ENCODE measurements at places on chromosomes 3 and 15. TPM values are rescaled to one million over a fixed set of nuclear protein-coding genes. Genes with fewer than 3 reads are reported as not detected.

- DNase-seq: no peak
- H3K4me1 ChIP-seq: peaks cover 9% of the 10 kb centered on the region
- no peak overlapping the region for H3K4me3 ChIP-seq
Measured at GRCh38 chr3:150275941-150276340, 132.2 kb upstream of the TSC22D2 start.

The RTP4 gene
- total RNA-seq: 3.6 TPM

The HIGD1A gene
- total RNA-seq: 52.4 TPM

GRCh38 chr15:83565138-83565537 lies 88.8 kb upstream of the ADAMTSL3 start:
- no peaks in the 10 kb centered on the region for H3K27me3 ChIP-seq
- no peaks in the 10 kb centered on the region for H3K4me1 ChIP-seq
- H3K27ac ChIP-seq: no peak overlapping the region
- no peaks in the 10 kb centered on the region for H3K36me3 ChIP-seq
- no peak overlapping the region for H3K4me3 ChIP-seq

DNA sequence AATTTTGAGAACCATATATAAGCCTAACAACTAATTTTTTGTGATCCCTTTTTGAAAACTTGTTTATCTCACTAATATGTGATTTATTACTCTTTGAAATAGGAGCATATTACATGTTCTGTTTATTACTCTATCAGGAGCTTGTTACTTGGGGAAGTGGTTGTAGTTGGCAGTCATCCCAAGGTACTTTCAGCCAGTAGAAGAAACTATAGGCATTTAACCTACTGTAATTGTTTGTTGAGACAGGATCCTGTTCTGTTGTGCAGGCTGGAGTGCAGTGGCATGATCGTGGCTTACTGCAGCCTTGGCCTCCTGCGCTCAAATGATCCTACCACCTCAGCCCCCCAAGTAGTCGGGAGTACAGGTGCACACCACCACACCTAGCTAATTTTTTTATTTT lies 195.6 kb downstream of the TCF12 start:
- H3K27ac ChIP-seq: no peak overlapping the region
- no peak overlapping the region for H3K4me3 ChIP-seq
- no peaks in the 10 kb centered on the region for H3K27me3 ChIP-seq
- peaks cover 20% of the 10 kb centered on the region for H3K4me1 ChIP-seq

- DNase-seq: no peak
- H3K27me3 ChIP-seq: no peaks in the 10 kb centered on the region
- no peaks in the 10 kb centered on the region for H3K36me3 ChIP-seq
- no peaks in the 10 kb centered on the region for H3K4me1 ChIP-seq
Measured at GRCh38 chr15:93417156-93417555, 328.1 kb upstream of the RGMA start.

DNA sequence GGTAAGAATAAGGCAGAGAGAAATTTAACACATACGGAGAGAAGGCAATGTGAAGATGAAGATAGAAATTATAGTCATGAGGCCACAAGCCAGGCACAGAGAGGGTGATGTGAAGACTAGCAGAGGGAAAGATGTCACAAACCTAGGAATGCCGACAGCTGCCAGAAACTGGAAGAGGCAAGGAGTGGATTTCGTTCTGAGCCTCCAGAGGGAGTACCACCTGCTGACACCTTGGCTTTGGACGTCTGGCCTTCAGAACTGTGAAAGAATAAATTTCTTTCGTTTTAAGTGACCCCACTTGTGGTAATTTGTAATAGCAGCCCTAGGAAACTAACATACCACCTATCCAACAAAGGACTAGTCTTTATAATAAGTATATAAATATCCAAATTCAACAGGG lies 5.0 kb upstream of the SGO1 start:
- H3K4me3 ChIP-seq: no peak overlapping the region
- H3K4me1 ChIP-seq: peaks cover 12% of the 10 kb centered on the region
- no peak overlapping the region for H3K27ac ChIP-seq
- H3K36me3 ChIP-seq: no peaks in the 10 kb centered on the region
- no peak for DNase-seq

- H3K27ac ChIP-seq: no peak overlapping the region
- no peak for DNase-seq
- no peak overlapping the region for H3K4me3 ChIP-seq
- H3K27me3 ChIP-seq: no peaks in the 10 kb centered on the region
- no peaks in the 10 kb centered on the region for H3K36me3 ChIP-seq
- H3K4me1 ChIP-seq: peaks cover 16% of the 10 kb centered on the region
Measured at GRCh38 chr3:52925405-52926313, 28.3 kb upstream of the STIMATE start.

DNA sequence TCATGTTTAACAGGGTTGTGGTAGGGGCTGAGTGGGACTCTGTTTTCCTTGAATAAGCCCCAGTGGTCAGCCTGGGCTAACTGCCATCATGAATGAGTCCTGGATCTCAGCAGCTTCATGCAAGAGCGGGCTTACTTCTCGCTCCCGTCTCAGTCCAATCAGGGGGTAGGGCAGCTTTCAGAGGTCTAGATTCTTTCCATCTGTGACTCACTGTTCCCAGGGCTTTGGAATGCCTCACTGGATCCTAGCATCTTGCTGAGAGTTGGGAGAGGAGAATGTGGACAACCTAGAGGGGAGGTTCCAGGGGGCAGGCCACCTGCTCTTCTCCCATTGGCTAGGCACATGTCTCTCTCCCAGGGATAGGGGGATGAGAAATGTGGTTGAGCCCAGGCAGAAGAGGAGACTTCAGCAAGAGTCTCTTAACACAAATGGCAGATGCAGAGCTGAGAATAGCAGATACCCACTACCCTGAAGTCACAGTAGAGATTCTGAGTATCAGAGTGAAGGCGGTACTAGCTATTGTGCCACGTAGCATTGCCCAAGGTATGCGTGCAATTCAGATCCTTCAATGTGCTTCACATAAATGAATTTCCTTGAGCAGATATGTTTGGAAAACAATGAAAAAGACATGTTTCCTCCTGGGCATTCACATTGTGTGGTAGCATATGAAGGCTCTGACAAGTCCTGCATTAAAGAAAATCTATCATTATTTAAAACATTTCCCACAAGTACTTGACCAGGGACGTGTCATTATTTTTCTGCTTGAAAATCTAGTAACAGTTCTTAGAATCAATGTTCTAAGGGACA lies 257.7 kb upstream of the PROK2 start:
- H3K36me3 ChIP-seq: no peaks in the 10 kb centered on the region
- H3K4me3 ChIP-seq: no peak overlapping the region
- H3K4me1 ChIP-seq: no peaks in the 10 kb centered on the region

The MBD4 gene
- total RNA-seq: 18.7 TPM

GRCh38 chr3:68006646-68007045 lies 352.2 kb upstream of the SUCLG2 start:
- no peak overlapping the region for H3K4me3 ChIP-seq
- peaks cover 6% of the 10 kb centered on the region for H3K4me1 ChIP-seq
- DNase-seq: no peak
- no peak overlapping the region for H3K27ac ChIP-seq
- no peaks in the 10 kb centered on the region for H3K27me3 ChIP-seq

The GPR62 gene
- total RNA-seq: not detected

The CHL1 gene
- total RNA-seq: 3.0 TPM

- no peaks in the 10 kb centered on the region for H3K27me3 ChIP-seq
- H3K27ac ChIP-seq: no peak overlapping the region
- no peak for DNase-seq
Measured at GRCh38 chr15:52799145-52799811, 9.1 kb upstream of the ONECUT1 start.

DNA sequence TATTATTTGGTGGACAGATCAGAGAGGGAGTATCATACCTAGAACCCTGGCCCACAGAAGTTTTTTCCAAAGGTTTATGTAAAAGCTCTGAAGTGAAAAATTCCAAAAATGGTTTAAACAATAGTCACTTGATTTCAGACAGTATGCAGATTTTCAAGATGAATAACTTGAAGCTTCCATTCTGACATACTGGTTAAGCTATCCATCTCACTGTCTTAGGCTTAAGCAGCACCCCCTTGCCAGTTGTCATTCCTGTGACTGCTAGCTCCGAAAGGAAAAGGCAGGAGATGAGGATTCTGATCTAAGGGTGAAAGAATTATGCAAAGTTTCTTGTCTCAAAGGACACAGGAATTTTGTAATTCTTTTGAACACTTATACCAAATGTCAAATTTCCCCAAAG lies 337.5 kb upstream of the THBS1 start:
- peaks cover 19% of the 10 kb centered on the region for H3K4me1 ChIP-seq
- H3K4me3 ChIP-seq: no peak overlapping the region
- no peaks in the 10 kb centered on the region for H3K27me3 ChIP-seq
- H3K27ac ChIP-seq: no peak overlapping the region

DNA sequence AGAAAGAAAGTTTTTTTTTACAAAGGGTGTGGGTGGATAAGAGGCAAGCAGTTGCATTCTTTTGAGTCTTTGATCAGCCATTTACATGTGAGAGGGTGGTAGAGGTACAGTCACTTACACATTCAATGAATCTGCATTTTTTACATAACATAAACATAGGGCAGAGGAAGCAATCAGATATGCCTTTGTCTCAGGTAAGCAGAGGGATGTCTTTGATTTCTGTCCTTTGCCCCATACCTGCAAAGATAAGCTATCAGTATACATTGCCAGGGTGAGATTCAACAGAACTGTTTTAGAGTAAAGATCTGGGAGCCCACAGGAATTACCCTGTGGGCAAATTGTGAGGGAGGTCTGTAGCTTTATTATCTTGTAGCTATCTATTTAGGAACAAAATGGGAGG lies 5.4 kb upstream of the PPP1R2 start:
- H3K4me1 ChIP-seq: peaks cover 25% of the 10 kb centered on the region
- no peak overlapping the region for H3K27ac ChIP-seq
- H3K36me3 ChIP-seq: no peaks in the 10 kb centered on the region
- H3K4me3 ChIP-seq: no peak overlapping the region

The RIOX2 gene
- total RNA-seq: 22.1 TPM

DNA sequence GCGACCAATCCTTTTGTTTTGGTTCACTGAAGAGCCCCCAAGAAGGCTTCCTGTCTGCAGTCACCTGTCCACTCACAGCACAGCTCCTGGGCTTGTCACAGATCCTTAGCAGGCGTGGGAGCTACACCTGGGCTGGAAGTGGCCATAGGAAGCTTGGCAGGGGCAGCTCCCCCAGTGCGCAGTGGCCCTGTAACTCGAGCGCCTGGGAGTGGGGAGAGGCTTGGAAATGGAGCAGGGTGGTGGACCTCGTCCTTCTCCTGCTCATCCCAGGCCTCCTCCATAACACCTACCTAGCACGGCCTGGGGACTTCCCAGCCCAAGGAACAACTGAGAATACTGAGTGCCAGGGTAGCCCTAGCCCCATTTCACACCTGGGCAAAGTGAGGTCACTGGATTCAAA lies 19.3 kb upstream of the TGM5 start:
- H3K27me3 ChIP-seq: no peaks in the 10 kb centered on the region
- H3K36me3 ChIP-seq: no peaks in the 10 kb centered on the region
- H3K27ac ChIP-seq: no peak overlapping the region
- no peaks in the 10 kb centered on the region for H3K4me1 ChIP-seq

GRCh38 chr15:73907035-73907408 lies 19.2 kb upstream of the LOXL1 start:
- H3K4me3 ChIP-seq: no peak overlapping the region
- no peaks in the 10 kb centered on the region for H3K27me3 ChIP-seq
- DNase-seq: no peak

DNA sequence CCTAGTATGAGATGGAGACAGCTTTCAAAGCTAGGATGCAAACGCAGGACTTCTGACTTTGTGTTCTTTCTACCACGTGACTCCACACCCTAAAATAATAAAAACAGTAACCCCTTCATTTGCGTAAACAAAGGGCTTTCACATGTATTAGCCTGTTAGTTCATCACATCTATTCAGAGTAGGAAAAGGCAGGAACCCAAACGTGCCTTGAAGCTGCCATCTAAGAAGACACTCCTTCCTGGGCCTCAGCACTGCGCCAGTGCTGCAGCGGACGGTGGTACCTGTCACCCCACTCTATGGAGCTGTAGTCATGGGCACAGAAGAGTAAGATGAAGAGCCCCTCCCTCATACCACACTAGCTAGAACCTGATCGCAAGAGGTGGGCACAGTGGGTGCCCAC lies 34.3 kb downstream of the PLD1 start:
- H3K4me1 ChIP-seq: peaks cover 14% of the 10 kb centered on the region
- peak overlapping the region; percentile 15 for H3K27ac ChIP-seq
- DNase-seq: no peak
- no peaks in the 10 kb centered on the region for H3K27me3 ChIP-seq
- no peak overlapping the region for H3K4me3 ChIP-seq
- no peaks in the 10 kb centered on the region for H3K36me3 ChIP-seq

GRCh38 chr3:192339214-192339613 lies 388.1 kb downstream of the FGF12 start:
- no peak overlapping the region for H3K4me3 ChIP-seq
- no peaks in the 10 kb centered on the region for H3K36me3 ChIP-seq
- no peaks in the 10 kb centered on the region for H3K27me3 ChIP-seq
- no peak for DNase-seq
- no peak overlapping the region for H3K27ac ChIP-seq

- H3K27me3 ChIP-seq: peaks cover 4% of the 10 kb centered on the region
- H3K4me3 ChIP-seq: no peak overlapping the region
- no peak overlapping the region for H3K27ac ChIP-seq
- H3K4me1 ChIP-seq: no peaks in the 10 kb centered on the region
- no peaks in the 10 kb centered on the region for H3K36me3 ChIP-seq
- DNase-seq: no peak
Measured at GRCh38 chr15:95709959-95710695, 620.4 kb upstream of the NR2F2 start.

The GPR176 gene
- total RNA-seq: not detected

DNA sequence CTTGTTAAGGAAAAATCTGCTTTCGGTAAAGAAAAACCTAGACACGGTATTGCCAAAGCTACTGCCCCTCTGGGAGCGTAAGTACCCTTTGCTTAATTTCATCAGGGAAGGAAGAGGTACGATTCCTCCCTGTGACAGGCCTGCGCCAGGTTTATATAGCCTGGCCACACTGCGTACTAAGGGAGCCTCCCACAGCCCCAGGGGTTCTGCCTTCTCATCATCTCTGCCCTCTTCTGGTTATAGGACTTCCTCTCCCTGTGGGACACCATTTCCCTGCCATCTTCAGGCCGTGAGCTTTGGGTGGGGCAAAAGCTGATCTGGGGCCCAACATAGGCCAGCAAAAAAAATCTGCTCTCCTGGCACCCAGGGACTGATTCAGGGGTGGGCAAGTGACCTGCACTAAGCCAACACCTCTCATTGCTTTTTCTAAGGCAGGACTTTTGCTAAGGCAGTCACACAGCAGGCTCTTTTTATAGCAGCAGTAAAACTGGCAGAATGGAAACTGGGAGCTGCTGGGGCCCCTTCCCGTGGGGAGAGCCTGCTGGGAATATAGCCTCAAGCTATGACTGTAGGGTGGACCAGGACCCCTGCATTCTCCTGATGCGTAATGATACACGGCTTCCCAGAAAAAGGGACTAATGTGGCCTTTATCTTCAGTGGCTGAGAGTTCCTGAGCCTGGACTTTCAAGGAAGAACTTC lies 76.2 kb downstream of the PRICKLE2 start:
- no peaks in the 10 kb centered on the region for H3K27me3 ChIP-seq
- H3K27ac ChIP-seq: no peak overlapping the region
- peaks cover 14% of the 10 kb centered on the region for H3K4me1 ChIP-seq
- DNase-seq: no peak
- H3K36me3 ChIP-seq: no peaks in the 10 kb centered on the region

The TMEM45A gene
- 24.1 TPM for total RNA-seq

All from body of pancreas (tissue), 4 donors.